ENCODE measurements at places on chromosomes 5 and 9.

- DNase-seq, result no peak
Observed at GRCh38 chr5:86118542-86118941, 499.2 kb upstream of the COX7C start.

GRCh38 chr9:116490321-116490720 lies 196.8 kb upstream of the TRIM32 start:
- no peak for DNase-seq

DNA sequence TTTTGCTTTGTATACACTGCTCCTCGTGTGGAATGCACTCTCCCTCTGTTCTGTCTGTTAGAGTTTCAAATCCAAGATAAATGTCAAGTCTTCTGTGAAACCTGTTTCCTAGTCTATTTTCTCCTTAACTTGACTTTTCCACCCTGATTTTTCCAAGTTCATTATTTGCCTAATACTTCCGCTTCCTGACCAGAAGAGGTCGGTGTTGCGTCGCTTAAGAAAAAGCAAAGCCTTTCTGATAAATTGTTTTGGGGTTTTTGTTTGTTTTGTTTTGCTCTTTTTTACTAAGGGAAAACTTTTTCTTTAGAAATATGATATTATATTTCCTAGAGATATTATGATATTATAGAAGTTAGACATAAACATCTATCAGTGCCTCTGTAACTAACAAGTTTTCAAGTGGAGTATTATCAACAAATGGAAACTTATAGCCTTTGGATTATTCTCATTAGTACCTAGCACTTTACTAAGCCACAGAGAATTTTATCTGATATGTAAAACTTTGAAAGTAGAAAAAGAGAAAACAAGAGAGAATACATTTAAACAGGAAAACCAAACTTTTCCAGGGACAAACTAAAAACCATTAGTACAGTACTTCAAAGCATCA lies 55.8 kb downstream of the PHAX start:
- DNase-seq, result peak; percentile 3

DNA sequence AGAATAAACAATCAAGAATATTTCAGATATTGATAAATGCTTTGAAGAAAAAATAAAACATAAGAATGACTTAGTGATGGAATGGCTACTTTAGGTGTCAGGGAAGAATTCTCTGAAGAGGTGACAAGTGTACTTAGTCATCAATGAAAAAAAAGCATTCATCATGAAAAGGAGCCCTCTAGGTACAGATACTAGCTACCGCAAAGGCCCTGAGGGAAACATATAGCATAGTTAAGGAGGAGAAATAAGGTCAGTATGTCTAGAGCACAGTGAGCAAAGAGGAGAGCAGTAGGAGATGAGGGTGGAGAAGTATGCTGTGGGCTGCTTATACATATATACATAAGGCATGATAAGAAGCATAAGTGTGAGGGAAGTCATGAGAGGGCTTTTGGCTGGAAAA lies 41.8 kb downstream of the CSF2 start:
- no peak for DNase-seq

- no peak for DNase-seq
Observed at GRCh38 chr5:85453026-85453349, 1068.3 kb upstream of the EDIL3 start.

- no peak for DNase-seq
Observed at GRCh38 chr9:31615966-31616365, 768.5 kb upstream of the ACO1 start.

- peak; percentile 92 for DNase-seq
Observed at GRCh38 chr9:133121198-133121914, at the start of gene RALGDS. Gene RALGDS (minus strand): TSS chr9:133121240. CDS start chr9:133121154, 86 bp downstream.

- no peak for DNase-seq
Observed at GRCh38 chr5:125554355-125554754, 807.9 kb upstream of the ZNF608 start.

DNA sequence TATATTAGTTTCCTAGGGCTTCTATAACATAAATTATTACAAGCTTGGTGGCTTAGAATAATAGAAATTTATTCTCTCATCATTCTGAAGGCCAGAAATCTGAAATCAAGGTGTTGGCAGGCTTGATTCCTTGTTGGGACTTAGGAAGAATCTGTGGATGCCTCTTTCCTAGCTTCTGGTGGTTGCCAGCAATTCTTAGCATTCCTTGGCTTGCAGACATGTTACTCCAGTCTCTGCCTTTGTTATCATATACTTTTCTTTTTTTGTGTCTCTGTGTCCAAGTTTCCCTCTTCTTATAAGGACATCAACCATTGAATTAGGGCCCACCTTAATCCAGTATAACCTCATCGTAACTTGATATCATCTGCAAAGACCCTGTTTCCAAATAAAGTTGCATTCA lies 31.4 kb downstream of the CTNNA1 start:
- DNase-seq, result no peak

DNA sequence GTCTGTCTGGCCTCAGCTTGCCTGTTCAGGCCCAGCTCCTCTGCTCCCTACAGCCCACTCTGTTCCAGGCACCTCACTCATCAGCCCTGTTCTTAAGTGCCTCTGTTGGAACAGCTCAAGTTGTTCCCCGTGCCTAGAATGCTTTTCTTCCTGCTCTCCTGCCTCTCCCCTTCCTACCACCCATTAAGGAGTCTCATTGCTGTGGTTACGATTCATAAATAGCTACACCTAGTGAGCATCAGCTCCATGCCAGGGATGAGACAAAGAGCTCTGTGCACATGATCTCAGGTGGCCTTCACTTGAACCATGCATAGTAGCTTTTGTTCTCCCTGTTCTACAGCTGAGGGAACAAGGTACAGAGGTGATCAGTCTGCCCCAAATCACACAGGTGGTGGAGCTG lies 54.3 kb downstream of the PSD2 start:
- DNase-seq, result no peak

- no peak for DNase-seq
Observed at GRCh38 chr9:126164796-126165525, 161.7 kb upstream of the MVB12B start.

- no peak for DNase-seq
Observed at GRCh38 chr9:72471096-72471495, 50.3 kb upstream of the TMC1 start.

GRCh38 chr5:179795863-179796833 lies 2.4 kb downstream of the LTC4S start:
- DNase-seq, result peak; percentile 60

DNA sequence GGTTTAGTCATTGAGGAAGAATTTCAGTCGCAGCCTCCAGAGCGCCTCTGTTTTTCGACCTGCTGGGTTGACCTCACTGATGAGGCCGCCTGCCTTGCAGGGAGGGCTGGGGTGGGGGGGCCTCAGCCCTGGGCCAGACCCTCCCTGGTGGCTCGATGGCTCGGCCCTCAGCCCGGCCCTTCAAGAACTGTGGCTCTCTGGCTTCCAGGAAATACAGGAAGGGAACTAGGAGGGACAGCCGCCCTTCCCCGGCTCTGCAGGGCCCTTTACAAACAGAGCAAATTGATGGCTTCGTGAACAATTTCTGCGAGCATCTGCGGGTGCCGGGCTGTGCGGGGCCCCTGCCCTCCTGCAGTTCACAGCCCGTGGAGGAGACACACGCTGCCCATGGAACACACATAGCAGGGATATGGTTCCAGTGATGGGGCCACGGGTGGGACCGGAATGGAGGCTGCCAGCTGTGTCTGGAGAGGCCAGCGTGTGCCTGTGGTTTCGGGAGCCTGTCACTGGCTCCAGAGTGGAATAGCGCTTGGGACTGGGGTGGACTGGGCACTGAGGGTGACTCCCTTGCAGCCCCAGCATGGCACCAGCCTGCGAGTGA lies 39.6 kb downstream of the COL5A1 start:
- no peak for DNase-seq

DNA sequence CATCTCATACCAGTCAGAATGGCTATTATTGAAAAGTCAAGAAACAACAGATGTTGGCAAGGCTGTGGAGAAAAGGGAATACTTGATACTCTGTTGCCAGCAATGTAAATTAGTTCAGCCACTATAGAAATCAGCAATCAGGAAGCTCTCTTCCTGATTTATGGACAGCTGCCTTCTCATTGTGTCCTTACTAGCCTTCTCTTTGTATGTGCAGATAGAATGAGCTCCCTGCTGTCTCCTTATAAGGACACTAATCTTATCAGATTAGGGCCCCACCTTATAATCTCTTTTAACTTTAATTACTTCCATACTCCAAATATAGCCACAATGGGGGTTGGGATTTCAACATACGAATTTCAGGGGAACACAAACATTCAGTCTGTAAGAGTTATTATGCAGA lies 38.0 kb downstream of the KCNV2 start:
- DNase-seq, result no peak

- DNase-seq, result no peak
Observed at GRCh38 chr5:1080432-1080831, 31.4 kb downstream of the SLC12A7 start.
